Ovary (tissue), 10 donors: ENCODE measurements at places on chromosomes 13 and 19.

DNA sequence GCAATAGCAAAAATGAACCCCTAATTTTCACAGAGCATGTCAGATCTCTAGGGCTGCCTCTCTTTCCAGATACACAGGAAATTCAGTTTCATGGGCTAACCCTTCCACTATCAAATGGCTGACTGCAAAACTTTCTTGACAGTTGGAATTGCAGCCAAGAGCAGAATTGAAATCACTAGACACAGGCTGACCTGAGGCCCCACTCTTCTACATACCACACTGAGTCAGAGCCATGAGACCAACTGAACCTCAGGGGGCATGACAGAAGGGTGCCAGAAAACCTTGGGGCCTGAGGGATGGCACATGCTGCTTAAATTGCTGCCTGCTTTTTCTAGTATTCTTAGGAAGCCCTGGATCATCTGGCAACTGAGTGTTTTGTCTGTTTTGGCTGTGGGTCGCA lies 1.7 kb upstream of the DLEU7 start:
- no peak for DNase-seq

DNA sequence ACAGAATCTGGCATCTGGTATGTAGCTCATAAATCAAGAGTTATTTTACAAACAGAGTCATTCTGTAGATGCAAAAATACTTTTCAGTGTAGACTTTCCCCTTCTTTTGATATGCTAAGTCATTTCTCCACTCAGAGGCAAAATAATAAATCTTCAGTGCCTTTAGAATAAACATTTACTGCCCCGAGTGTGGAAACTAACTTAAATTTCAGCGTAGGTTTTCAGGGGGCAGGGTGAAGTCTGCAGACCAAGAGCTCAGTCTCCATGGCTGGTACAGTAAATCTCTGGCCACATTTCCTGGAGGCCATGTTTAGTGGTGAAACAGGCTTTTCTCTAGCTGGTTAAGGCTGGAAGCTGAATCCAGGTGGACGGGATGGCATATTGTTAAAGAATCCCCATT lies 13.1 kb upstream of the ADPRHL1 start:
- no peak for DNase-seq

DNA sequence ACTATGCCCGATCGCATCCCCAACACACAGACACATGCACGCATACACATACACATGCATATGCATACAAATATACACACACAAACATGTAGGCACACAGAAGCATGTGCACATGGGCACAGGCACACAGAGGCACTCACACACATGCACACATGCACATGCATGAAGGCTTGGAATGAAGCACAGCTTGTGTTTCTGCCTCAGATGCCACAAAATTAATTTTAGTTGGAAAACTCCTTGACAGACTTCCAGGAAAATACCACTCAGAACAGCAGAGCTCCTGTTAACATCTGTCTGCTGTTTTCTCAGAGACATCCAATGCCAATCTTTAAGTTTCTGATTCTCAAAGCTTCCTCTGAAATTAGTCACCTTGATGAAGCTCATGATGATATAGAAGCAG lies 532.7 kb downstream of the RFC3 start:
- no peak for DNase-seq

- DNase-seq: peak; percentile 38
These were observed 4.8 kb downstream of the TSHZ3 start for GRCh38 chr19:31344403-31344802.

DNA sequence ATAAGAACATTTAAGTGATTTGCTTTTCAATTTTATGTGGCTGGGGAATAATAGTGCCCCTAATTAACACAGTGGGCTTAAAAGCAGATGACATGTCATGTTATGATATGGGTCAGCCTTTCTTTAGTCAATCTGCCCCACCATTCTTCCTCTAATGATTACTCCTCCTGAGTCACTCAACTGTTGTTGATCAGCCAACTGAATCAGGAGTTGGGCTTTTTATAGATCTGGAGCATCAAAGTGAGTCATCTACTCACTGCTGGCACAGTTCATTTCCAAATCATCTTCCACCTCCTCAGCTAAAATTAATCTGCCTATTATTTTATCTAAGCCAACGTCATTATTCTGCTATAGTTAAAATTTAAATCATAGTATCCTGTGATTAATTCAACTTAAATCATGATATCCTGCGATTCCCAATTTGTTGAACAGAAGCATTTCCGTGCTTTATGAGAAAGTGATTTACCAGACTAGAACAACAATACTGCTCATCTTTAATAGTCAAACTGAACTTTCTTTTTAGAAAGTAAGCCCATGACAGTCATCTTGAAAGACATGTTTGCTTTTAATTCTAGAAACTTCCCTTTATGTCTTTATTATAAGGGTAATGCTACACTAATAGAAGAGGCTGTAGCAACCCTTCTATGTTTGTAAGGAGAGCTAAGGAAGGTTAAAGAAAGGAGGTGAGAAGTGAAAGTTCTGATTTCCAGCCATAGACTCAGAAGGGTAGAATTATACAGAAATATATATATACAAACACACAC lies 551.4 kb downstream of the TBC1D4 start:
- no peak for DNase-seq

- no peak for DNase-seq
These were observed 8.7 kb upstream of the SERPINE3 start for GRCh38 chr13:51330791-51331190.

- no peak for DNase-seq
These were observed 16.0 kb upstream of the SLC7A10 start for GRCh38 chr19:33241530-33242101.

DNA sequence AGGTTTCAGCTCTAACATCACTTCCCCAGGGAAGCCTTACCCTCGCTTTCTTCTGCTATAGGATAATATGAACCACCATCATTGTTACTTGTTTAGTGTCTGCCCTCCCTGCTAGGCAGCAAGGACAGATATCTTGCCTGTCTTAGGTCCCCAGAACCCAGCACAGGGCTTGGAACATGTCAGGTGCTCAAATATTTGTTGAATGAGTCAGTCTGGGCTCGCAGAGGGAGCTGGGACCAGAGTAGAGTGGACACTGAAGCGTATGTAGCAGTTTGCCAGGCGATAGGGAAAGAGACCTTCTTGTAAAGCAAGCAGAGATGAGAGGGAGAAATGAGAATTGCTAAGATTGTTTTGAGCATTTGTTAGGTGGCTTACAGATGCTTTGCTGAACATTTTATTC lies 11.7 kb downstream of the BCKDHA start:
- no peak for DNase-seq

GRCh38 chr19:51473009-51473707 lies 5.2 kb upstream of the CEACAM18 start:
- peak; percentile 79 for DNase-seq

DNA sequence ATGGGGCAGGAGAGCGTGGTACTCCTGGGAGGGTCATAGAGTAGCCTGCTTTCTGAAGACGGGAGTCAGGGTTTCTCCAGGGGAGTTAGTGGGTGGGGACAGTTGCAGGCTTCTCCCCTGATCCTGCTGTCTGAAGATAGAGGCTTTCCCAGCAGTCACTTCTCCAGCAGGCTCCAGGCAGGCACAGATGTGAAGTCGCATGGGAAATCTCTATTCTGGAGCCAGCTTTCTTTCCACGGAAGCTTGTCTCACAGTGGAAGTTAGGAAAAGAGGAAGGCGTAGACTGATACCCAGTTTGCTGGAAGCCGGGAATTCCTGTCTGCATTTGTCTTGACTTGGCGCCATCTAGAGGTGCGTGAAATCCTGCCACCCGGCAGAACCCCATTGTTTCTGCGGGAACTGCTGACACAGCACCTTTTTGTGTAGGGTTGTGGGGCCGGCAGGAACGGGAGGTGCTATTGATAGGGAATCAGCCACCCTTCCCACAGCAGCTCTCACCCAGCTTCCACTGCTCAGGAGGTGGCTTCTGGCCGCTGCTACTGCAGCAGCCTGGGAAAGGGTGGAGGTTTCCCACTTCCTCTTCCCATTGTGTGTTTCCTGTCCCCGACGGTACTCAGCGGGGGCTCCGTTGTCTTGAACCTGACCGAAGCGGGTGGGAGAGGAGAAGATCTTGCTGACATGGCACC lies 28.5 kb upstream of the NPAS1 start:
- DNase-seq: peak; percentile 90

GRCh38 chr19:53328967-53329366 lies 4.6 kb upstream of the ZNF845 start:
- DNase-seq: peak; percentile 84

- no peak for DNase-seq
These were observed 68.9 kb upstream of the ZNF835 start for GRCh38 chr19:56740501-56740900.

- DNase-seq: peak; percentile 89
These were observed 1.0 kb downstream of the FSTL3 start for GRCh38 chr19:677201-677600.

DNA sequence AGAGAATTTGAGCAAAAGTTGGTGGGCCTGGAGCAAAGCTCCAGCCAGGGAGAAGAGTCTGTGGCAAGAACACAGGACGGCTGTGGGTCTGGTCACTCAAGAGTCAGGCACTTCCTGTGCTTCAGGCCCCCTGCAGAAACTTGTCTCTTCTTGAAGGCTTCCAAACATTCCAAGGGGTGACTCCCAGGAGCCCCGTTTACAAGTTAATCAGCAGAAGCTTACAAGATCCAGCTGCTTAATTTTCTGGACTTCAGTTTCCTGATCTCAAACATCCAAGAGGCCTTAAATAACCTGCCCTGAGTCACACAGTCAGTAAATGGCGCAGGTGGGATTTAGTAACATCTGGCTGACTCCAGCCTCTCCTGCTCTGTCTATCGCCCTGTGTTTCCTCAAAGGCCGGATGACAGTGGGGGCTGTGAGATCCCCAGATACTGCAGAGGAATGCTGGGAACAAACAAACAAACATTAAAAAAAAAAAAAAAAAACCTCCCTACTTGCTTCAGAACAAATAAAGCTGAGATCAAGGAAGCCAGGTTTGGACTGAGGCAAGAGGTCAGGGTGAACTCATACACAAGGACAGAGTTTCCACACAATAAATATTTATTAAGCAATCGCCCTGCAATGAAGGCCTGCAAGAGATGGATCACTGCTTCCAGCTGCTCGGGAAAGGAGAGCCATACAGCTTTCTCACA lies 175.4 kb upstream of the RFC3 start:
- peak; percentile 77 for DNase-seq

DNA sequence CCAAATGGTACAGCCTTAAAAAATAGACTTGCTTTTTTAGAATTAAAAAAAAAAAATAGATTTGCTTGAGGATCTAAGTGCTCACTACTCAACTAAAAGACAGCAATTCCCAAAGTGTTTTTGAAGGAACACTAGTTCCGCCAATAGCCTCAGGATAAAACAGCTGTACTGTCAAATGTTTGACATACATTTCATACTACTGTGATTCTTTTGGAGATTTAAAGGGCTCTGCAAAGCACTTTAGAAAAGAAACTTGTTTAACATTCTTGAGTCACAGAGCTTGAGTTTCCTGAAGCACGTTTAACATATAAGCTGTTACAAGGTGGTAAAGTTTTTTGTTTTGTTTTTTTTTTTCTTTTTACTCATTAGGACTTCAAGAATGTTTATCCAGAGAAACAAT lies 23.1 kb upstream of the KLF5 start:
- DNase-seq: no peak

GRCh38 chr13:111126509-111126908 lies 11.4 kb downstream of the ARHGEF7 start:
- DNase-seq: no peak

GRCh38 chr13:91046715-91047327 lies 300.7 kb upstream of the MIR17HG start:
- DNase-seq: no peak

DNA sequence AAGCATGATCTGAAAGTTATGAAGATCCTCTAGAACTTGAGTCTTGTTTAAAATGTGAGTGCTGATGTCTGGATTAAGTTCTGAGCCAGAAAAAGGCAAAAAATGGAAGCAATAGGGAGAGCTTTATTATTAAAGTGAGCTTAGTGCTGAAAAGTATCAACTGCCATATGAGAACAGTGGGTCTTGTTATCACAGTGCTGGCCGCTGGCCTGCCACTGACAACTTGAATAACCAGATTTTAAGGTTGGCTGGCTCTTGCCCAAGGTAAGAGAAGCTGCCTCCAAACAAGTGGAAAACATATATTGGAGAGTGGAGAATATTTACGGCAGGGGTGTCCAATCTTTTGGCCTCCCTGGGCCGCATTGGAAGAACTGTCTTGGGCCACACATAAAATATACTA lies 33.9 kb downstream of the NUFIP1 start:
- no peak for DNase-seq

DNA sequence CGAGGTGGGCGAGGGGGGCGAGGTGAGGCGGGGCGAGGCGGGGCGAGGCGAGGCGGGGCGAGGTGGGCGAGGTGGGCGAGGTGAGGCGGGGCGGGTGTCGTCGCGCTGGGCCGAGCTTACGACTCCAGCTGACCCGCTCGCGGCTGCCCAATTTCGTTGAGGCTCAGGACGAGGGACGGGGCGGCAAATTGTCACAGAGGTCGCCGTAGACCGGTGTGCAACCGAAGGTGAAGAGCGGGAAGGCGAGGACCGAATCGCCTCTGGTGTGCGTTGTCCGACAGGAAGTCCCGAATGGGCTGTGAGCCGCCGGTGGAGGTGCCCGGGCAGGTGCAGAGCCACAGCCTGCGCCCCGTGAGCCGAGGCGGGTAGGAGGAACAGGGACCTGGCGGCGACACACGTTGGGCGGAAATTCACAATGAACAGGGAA lies at the start of gene LACC1:
LACC1 (plus strand) TSS at position 150 of the 427 bp plus-strand sequence. CDS start 1,082 bp downstream, outside the sequence.
- DNase-seq: peak; percentile 59

DNA sequence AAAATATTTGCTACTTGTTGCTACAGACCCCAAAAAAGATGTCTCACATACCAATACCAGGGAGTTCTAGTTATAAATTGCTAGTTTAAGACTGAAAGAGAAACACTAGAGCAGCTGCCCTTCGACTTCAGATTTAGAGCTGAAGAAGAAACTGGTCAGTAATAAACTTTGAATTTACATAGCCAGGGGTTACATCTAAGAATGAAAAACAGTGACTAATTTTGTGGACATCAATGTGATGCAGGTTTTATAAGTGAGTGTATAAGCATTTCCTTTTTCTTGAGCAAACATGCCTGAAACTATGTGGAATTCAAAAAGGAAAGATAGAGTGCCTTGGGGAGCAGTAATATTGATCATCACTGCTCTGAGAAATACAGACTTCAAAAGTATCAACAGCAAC lies 724.9 kb upstream of the MIR17HG start:
- DNase-seq: no peak

- DNase-seq: no peak
These were observed 10.9 kb upstream of the MEIS3 start for GRCh38 chr19:47430041-47430802.

GRCh38 chr19:5052945-5053485 lies 84.1 kb downstream of the KDM4B start:
- no peak for DNase-seq
